Skin of body (tissue), 3 donors: ENCODE measurements at places on chromosomes 1 and 21.

DNA sequence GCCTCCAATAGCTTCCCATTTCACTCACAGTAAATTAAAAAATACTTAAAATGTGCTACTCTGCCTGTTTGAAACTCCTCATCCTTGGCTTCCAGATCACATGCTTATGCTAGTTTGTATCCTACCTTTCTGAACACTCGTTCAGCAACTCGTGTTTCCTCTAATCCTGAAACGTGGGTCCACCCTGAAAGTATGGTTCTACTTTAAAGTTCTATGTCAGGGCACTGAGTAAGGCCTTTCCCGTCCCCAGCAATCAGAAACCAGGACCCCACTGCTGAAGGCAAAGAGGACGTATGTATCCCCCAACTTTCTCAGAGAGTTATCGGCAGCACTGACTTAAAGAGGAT, 419 bp upstream of the TSEN15 start:
- DNase-seq = no peak

DNA sequence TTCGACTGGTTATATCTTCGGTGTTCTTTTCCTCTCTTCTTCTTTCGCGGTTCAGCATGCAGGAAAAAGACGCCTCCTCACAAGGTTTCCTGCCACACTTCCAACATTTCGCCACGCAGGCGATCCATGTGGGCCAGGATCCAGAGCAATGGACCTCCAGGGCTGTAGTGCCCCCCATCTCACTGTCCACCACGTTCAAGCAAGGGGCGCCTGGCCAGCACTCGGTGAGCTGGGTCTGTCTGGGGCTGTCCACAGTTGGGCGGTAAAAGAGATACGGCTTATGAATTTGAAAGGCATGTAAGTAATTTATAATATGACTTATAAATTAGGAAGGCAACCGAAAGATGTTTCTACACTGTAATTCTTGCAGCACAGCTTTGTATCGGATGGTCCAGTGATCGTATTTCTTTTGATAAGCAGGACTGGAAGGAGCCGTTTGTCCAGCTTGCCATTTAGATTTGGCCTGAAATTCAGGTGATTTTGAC, 334 bp downstream of the CTH start:
- no peak for DNase-seq

DNA sequence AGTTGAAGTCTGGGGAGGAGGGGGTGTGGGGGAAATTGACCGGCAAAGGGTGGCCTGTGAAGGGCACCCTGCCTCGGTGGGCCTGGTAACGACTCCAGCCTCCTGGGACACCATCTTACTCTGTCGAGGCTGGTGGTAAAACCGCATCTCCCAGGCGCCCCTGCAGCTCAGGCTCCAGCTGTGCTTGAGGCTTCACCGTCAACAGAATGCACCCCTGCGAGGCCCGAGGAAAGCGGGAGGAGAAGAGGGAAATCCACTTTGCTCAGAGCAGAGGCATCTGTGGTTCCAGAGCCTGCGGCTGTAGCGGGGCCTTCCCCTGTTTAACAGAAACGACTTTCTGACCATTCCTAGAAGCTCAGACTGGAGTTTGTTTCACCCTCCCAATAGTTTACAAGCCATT, 165.6 kb downstream of the NPHP4 start:
- DNase-seq = no peak

GRCh38 chr1:22801761-22802160, 91.1 kb downstream of the EPHB2 start:
- no peak for DNase-seq

- no peak for DNase-seq
Observed at GRCh38 chr1:98675282-98675681, 13.8 kb downstream of the SNX7 start.

GRCh38 chr1:234270581-234271242, 102.5 kb upstream of the COA6 start:
- no peak for DNase-seq

- DNase-seq = no peak
Observed at GRCh38 chr1:20095564-20096434, 23.5 kb downstream of the PLA2G2D start.

- DNase-seq = no peak
Observed at GRCh38 chr1:2412773-2413494, 570 bp upstream of the PEX10 start.

DNA sequence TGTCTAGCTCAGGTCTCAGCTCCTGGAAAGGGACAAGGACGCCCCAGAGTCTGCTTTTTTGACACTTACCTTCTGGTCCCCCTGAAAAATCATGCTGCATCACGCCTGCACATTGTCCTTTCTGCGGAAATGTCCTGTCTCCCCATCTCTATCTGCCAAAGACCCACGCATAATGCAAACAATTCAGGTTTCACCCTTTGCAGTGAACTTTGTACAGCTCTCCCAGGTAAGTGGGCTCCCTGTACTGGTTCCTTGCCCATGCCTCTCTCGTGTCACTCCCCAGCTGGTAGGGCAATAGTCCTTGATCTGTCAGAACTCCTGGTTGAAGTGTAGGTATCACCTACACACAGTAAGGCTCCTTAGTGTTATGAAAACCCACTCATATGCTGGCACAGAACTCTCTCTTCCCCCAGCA, 102.9 kb upstream of the IRF2BP2 start:
- no peak for DNase-seq

- DNase-seq = no peak
Observed at GRCh38 chr1:211684331-211684730, 8.9 kb upstream of the NEK2 start.

GRCh38 chr21:14693997-14694396, 147.9 kb upstream of the SAMSN1 start:
- DNase-seq = no peak

DNA sequence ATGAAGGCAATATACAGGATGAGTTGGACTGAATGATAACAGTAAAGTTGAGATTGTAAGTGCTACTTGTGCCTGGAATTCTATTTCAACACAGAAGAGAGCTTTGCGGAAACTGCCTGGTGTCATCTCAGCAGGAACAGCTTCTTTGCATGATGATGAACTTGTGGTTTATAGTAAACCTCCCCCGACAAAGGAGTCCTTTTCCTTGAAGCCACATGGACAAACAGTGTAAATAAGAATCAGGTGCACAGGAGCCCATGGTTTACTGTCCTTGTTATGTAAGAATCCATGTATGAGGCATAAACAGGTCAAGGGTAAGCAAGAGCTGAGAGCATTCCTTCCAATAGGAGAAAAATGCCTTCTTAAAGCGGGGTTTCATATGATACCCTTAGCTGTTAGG, 66.2 kb downstream of the PCNX2 start:
- no peak for DNase-seq
